ENCODE measurements at places on chromosomes 6 and 20.

DNA sequence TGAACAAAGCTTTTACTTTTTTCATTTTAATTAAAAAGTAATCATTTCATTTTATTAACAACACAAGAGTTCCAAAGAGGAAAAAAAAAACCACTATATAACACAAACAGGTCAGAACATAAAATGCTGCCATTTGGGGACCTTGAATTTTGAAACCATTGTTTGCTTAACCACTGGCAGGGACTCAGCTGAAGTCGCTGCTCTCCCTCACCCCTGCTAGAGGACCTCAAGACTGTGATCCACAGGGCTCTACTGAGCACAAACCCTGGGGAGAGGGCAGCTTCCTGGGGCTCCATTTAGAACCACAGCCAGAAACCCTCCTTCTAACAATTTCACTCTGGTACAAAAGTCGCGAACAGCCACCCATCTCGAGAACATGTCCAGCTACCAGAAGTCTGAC is 28.8 kb downstream of the NCOA5 start:
- DNase-seq: no peak

DNA sequence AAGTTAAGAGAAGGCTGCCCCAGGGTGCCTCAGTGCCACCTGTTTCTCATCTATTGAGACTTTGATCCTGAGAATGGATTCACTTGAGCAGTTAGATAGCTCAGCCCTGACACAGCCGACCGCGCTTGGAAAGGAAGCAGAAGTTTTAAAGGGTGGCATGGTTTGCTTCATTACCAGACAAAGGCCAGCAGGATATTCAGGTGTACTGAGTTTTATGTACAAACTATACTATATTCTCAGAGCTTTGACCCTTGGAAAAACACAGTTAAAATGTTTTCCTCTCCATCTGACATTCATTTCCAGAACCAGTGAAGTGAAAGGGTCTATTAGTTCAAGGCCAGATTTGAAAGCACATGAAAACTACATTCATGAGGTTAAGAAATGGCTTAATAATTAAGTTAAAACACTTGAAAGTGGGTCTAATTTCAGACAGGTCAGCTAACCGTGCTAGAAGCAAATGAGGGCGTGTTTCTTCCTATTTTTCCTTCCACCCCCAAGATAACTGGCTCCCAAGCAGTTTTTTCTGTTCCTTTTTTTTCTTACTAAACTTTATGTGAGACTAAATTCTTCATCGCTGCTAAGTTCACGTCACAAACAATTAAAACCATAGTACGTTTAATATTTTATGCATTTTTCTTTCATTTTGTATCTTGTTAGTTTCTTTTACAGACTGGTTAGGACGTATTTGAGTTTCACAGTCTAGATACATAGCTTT is 385.3 kb upstream of the SOX4 start:
- no peak for DNase-seq

GRCh38 chr6:137601471-137601870 is 107.3 kb upstream of the OLIG3 start:
- no peak for DNase-seq

DNA sequence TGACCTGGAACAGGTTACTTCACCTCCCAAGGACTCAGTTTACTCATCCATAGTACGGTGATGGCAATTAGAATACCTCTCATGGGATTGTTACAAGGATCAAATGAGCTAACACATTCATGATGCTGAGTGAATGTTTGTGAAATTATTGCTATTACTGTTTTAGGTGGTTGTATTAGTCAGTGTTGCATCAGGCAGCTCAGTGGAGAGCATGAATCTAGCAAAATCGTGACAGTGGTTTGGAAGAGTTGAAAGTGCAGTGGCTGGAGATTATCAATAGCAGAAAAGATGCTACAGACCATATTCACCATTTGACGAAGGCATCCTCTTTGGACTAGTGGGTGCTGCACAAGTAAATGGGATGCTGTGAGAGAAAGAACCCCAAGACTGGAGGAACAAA is 50.4 kb upstream of the CTNNBL1 start:
- no peak for DNase-seq

- no peak for DNase-seq
Measured at GRCh38 chr20:37866051-37866450, 36.9 kb upstream of the VSTM2L start.

GRCh38 chr6:85323435-85324040 is 126.3 kb upstream of the NT5E start:
- DNase-seq: peak; percentile 14

DNA sequence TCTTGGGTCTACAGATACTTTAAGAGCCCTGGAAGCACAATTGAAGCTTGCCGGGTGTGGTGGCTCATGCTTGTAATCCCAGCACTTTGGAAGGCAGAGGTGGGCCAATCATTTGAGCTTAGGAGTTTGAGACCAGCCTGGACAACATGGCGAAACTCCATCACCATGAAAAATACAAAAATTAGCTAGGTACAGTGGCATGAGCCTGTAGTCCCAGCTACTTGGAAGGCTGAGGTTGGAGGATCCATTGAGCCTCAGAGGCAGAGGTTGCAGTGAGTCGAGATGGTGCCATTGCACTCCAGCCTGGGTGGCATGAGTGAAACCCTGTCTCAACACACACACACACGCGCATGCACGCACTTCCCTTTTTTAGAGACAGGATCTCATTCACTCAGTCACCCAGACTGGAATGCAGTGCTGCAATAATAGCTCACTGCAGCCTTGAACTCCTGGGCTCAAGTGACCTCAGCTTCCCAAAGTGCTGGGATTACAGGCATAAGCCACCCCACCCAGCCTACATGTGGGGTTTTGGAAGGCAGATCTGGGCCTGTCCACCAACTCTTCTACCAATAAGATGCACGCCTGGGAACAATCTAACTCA is 182.5 kb upstream of the JARID2 start:
- DNase-seq: no peak

DNA sequence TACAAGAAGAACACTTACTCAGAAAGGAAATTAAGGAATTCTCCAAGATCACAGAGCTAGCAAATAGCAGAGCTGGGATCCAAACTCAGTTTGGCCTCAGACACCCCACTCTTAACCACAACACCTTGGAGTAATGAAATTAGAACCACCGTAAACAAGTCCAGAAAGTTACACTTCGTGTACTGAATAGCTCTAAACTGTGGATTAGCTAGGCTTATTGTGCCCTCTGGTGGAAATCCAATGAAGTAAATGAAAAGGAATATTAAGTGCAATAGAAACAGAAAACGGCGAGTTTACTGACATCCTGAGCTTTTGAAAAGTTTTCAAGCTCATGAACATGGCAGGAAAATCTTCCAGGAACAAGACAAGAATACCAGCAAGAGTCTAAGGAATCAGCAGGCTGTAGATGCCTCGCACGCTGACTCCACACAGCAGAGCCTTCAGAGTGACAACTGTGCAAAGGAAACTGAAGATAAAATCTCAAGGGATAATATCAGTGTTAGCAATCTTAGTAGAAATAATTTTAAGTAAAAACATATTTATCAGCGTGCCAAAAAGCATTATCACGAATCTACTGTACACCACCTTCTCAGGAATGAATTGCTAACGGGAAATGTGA is 34.6 kb downstream of the FBXO5 start:
- no peak for DNase-seq

- no peak for DNase-seq
Measured at GRCh38 chr6:51396583-51396982, 577.9 kb downstream of the TFAP2B start.

DNA sequence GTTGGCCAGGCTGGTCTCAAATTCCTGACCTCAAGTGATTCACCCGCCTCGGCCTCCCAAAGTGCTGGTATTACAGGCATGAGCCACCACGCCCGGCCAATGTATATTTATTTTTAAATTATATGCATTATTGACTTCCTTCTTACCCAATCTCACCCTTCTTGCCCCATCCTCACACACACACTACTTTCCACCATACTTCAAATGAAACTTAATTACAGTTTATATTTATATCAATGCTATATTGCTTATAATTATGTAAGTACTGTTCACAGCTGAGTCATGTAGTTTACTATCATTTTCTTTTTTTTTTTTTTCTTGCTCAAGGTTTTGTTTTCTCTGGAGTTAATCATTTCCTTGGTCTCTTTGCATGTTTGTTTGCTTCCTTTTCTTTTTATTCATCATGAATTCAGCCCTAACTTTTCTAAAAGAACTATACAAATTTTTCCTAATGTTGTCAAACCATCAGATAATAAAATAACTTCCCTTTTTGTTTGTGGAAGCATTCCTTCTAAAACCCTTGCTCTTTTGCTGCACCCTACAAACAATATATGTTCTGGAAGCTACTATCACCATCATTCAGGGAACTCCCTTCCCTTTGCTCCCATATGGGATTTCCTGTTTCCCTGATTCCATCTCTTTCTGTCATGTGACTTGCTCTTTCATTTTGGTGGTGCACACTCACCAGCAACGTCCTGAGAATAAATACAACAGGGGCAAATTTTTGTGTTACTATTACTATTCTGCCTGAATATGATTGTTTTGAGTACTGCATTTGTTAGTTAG is 201.7 kb upstream of the SASH1 start:
- DNase-seq: no peak

DNA sequence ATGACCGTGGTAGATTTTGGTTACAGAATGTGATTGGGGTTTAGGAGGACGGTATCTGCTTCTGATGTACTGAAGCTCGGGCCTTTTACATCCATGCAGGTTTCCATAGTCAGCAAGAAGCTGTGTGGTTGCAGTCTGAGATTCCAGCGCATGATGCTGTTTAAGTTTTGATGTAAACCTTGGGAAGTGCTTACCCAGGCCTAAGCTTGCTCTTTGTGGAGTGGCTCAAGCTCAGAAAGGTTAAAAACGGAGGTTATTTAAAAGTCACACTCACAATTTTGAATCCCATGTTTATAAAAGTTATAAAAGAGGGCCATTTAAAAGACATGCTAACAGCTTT is 121.4 kb downstream of the TIAM2 start:
- DNase-seq: no peak

- no peak for DNase-seq
Measured at GRCh38 chr6:137736911-137737310, 130.1 kb upstream of the TNFAIP3 start.

GRCh38 chr6:164396071-164397047 is 913.0 kb downstream of the C6orf118 start:
- no peak for DNase-seq

- no peak for DNase-seq
Measured at GRCh38 chr6:20680697-20681165, 146.5 kb downstream of the CDKAL1 start.

DNA sequence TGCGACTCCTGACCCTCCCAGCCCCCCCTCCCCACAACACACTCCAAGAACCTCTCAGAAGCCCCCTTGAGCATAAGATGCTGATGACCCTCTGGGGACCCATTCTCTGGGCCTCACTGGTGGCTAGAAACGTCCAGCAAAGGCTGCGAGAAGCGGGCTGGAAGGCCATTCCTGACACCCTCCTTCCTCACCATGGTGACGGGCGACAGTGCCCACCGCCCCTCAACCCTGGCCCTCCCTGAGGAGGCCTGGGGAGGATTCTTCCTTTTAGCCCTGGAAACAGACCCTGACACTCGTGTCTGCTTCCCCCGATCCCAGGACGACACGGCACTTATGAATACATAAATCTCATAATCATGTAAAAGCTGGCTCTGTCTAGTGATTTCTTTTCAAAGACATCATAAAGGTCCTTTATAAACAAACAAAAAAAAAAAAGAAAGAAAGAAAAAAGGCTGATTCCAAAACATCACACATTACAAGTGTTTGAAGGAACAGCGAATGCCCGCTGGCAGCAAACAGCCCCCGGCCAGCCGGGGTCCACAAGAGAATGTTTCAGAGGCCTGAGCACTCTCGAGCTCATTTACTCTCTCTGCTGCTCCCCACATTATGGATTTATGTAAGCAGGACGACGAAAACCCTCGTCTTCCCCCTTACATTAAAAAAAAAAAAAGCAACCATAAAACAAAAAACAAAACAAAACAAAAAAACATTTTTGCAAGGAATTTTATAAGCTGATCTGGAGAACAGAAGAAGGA is 40.7 kb downstream of the PREX1 start:
- DNase-seq: no peak

DNA sequence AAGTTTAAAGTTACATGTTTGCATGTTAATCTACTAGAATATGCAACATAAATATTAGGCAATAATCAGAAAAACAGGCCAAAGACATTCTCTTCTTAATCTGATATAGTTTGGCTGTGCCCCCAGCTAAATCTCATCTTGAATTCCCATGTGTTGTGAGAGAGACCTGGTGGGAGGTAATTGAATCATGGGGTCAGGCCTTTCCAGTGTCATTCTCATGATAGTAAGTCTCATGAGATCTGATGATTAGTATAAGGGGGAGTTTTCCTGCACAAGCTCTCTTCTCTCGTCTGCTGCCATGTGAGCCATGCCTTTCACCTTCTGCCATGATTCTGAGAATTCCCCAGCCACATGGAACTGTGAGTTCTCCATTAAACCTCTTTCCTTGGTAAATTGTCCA is 1241.7 kb upstream of the ADGRB3 start:
- DNase-seq: no peak

DNA sequence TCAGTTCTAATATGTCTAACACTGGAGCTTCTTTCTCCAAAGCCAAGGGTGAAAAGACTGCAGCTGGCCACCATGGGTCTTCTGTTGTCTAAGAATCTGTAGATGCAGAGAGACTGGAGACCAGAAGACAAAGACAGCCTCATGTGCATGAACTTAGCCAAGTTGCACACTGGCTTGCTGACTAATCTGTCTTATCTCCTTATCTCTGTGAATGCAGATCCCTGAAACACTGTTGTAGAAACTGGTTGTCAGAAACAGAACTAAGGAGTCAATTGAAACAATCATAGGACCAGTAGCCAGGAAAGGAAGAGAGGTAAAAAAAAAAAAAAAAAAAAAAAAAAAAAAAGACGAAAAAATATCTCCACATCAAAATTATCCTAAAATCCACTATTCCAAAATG is 109.7 kb downstream of the BFSP1 start:
- DNase-seq: no peak

DNA sequence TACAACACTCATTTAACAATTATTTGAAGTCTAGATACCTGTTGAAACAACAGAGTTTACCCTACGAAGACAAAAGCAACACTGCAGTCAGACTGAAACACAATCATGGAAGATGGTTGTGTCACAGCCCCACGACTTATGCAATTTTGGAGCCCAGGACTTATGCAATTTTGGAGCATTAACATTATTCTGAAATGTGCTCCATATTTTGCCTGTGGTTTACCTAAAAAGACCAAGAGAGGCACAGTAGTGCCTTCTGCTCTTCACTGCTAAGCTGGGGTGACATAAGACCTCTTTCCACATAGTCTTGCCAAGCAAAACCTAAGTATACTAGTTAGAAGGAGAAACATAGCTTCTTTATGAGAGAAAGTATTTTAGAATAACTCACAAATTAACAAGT is 216.5 kb downstream of the PTPRK start:
- no peak for DNase-seq

Measured in activated CD4-positive, CD25-positive, alpha-beta regulatory T cell (primary cell).